ENCODE measurements at places on chromosomes 11 and 22. TPM values are rescaled to one million over a fixed set of nuclear protein-coding genes. Genes with fewer than 3 reads are reported as not detected.

The OVOL1 gene
- total RNA-seq: 3.4 TPM

The C11orf98 gene
- 173 TPM for total RNA-seq

The CTNND1 gene
- total RNA-seq: 167 TPM

The IGLL1 gene
- total RNA-seq: not detected

The SAA2 gene
- total RNA-seq: not detected

The SLCO2B1 gene
- total RNA-seq: not detected

The OR5T1 gene
- not detected for total RNA-seq

The MPZL3 gene
- 3.9 TPM for total RNA-seq

The CADM1 gene
- 25.3 TPM for total RNA-seq

DNA sequence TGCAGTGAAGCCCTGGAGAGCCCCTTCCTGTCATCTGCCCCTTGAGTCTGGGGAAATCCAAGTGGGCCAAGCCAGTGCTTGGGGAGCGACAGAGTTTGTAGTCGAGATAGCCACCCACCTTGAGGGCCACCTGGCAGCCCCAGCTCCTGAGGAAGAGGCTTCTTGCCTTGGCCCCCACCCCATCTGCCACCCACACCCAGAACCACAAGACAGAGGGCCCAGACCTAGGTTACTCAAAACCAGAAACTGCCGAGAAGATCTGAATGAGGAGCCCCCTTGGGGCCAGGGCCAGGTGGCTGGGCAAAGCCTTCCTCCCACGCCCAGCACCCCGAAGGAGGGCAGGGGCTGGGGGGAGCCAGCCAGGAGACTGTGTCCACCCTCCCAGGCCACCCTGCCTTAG is 18.8 kb upstream of the PRR5 start:
- no peak for DNase-seq

GRCh38 chr11:112132737-112133136 is 31.2 kb downstream of the IL18 start:
- no peak for DNase-seq

- DNase-seq: no peak
Observed at GRCh38 chr11:8100158-8100557, 19.1 kb downstream of the TUB start.

GRCh38 chr22:46119729-46120419 is 30.5 kb upstream of the PPARA start:
- no peak for DNase-seq

DNA sequence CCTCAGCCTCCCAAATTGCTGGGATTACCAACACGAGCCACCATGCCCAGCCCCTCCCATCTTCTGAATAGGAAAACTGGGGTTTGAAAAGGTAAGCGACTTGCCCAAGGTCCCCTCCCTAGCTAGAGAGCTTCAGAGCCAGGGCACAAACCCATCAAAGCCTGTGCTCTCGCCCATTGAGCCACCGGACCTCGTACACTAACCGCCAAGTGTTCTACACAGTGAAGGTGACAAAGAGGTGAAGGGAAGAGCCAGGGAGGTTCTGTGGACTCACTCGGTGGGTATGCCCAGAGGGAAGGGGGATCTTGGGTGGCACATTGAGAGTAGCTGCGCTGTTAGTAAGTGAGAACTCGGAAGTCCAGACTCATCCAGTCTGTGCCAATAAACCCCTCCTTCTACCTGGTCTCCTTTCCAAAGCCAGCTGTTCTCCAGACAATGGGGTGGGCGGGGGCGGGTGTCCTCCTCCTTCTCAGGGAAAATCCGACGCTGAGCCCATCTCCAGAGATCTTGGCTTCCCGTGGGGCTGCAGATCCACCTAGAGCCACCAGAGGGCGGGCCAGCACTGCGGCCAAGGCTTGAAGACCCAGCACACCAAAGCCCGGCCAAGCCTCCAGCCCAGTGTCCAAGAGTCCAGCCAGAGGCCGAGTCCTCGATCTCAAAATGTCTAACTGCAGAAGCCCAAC is 3.2 kb upstream of the RTN4RL2 start:
- DNase-seq: no peak

- no peak for DNase-seq
Observed at GRCh38 chr22:29336751-29337490, 21.4 kb upstream of the RASL10A start.

- DNase-seq: no peak
Observed at GRCh38 chr22:32796865-32797573, 4.5 kb upstream of the TIMP3 start.

GRCh38 chr22:19806213-19807160 is 45.9 kb downstream of the TBX1 start:
- no peak for DNase-seq

- no peak for DNase-seq
Observed at GRCh38 chr11:2575591-2576051, 124.2 kb downstream of the KCNQ1OT1 start.

DNA sequence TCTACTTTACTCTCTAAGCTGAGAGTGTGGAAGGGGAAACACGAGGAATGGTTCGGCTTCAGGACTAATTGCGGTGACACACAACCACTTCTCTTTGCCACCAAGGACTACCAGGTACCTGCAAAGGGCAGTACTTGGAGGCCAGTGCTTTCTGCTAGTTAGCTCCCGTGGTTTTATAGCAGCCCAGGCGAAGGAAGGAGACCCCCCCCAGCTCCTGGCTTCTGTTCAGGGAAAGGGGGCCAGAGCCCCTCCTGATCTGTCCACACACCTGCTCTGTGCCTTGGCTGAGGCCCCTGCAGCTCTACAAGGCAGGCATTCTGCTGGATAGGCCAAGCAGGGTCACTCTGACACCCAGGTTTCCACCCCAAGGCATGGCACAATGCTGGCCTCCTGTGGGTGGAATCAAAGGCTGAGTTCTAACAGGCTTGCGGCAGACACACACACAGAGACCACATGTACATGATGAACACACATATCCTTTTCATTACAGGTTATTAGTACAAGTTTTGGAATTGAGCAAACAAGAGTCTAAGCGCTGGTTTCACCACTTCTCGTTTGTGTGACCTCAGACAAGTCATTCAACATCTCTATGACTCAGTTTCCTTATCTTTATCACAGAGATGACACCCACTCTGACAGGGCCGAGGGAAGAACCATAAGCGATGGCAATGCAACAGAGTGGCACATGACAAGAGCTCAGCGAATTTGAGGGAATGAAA is 7.5 kb downstream of the SERPIND1 start:
- DNase-seq: no peak

- DNase-seq: peak; percentile 60
Observed at GRCh38 chr11:128290106-128290840, 297.1 kb downstream of the ETS1 start.

- DNase-seq: no peak
Observed at GRCh38 chr11:2466869-2467694, 22.3 kb downstream of the KCNQ1 start.

- no peak for DNase-seq
Observed at GRCh38 chr11:71240865-71241691, 11.3 kb downstream of the SHANK2 start.

GRCh38 chr11:11349870-11350337 is 3.1 kb downstream of the CSNK2A3 start:
- DNase-seq: no peak

DNA sequence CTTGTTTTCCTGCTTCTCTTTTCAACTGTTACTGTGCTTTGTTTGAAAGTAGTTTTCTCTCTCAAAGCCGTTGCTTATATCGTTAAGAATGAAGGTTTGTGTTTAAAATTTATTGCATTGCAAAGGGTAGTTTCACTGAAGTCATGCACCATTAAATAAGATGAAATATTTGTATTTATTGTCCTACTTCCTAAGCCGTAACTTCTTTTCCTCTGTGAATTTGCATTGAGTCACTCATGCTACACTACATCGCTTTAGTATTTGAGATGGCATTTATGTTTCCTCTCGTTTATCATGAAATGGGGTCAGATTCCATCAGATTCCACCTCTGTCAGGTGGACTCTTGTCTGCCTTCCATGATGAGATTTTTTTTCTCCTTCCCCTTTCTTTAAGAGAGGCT is 65.8 kb upstream of the RASSF10 start:
- DNase-seq: no peak

DNA sequence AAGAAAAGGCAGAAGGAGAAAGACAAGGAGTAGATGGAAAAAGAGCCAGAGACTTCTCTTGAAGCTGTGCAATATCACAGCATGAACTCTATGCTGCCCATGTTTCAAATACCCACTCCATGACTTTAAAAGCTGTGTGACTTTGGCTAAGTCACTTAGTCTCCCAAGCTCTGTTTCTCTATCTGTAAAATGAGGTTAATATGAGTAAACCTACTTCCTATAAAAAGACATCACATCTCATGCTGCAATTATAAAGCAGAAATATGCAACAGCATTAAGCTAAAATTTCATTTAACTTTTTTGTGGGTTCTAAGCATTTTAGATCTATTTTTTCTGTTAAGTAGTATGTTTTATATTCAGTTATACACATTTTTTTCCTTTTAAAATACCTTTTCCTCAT is 11.6 kb downstream of the DGCR2 start:
- DNase-seq: no peak

- no peak for DNase-seq
Observed at GRCh38 chr22:50051930-50052329, 6.2 kb downstream of the TTLL8 start.

- peak; percentile 63 for DNase-seq
Observed at GRCh38 chr11:107859459-107860239, 1.1 kb upstream of the SLC35F2 start.

GRCh38 chr11:34161812-34162492 is 56.5 kb downstream of the NAT10 start:
- DNase-seq: no peak

DNA sequence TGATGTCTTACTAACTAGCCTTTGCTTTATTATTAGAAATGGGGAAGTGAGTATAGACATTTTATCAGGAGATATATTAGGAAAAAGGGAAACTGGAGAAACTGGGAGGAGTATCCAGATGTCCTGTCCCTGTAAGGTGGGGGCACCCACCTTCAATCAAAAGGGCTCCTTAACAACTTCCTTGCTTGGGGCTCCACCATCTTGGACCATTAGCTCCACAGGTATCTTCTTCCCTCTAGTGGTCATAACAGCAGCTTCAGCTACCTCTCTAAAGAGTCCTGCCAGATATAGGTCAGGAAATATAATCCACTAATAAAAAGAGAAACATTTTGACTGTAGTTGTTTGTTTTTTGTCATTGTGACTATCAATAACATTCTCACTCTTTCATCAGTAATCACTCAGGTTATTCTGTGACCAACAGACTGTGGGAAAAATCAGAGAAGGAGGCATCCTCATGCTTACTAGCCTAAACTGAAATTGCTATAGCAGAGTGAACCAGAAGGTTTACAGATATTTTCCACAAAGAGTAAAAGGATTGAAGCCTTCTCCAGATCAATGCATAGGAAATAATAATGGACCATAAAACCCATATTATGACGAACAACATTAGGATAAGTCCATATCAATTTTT is 10.4 kb downstream of the OR51B4 start:
- DNase-seq: no peak

DNA sequence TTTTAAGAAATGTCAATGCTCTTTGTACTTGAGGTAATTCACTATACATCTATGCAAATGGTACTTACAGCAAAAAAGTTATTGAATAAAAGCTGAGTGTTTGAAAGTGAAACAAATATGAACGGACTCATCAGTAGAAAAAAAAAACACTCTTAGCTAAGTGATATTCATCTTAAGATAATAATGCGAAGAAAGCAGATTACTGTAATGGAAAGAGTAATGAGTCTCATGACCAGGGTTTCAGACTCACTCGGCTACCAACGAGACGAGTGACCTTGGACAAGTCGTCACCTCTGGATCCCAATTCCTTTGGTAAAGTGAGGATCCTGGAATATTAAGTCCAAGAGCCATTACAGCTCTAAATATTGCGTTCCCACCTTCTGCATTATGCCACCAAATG is 57.0 kb downstream of the PACSIN2 start:
- DNase-seq: no peak

- DNase-seq: no peak
Observed at GRCh38 chr22:31707519-31707918, 42.4 kb downstream of the PRR14L start.

DNA sequence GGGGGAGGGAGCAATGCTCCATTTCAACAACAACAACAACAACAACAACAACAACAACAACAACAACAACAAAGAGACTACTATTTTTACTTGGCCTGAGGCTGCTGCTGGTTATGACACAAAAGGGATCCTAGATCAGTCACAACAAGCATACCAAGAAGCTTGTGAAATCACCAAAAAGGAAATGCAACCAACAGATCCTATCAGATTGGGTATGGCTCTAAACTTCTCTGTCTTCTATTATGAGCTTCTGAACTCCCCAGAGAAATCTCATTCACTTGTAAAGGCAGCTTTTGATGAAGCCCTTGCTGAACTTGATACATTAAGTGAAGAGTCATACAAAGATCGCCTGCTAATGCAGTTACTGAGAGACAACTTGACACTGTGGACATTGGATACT is 10.5 kb upstream of the MS4A2 start:
- no peak for DNase-seq

DNA sequence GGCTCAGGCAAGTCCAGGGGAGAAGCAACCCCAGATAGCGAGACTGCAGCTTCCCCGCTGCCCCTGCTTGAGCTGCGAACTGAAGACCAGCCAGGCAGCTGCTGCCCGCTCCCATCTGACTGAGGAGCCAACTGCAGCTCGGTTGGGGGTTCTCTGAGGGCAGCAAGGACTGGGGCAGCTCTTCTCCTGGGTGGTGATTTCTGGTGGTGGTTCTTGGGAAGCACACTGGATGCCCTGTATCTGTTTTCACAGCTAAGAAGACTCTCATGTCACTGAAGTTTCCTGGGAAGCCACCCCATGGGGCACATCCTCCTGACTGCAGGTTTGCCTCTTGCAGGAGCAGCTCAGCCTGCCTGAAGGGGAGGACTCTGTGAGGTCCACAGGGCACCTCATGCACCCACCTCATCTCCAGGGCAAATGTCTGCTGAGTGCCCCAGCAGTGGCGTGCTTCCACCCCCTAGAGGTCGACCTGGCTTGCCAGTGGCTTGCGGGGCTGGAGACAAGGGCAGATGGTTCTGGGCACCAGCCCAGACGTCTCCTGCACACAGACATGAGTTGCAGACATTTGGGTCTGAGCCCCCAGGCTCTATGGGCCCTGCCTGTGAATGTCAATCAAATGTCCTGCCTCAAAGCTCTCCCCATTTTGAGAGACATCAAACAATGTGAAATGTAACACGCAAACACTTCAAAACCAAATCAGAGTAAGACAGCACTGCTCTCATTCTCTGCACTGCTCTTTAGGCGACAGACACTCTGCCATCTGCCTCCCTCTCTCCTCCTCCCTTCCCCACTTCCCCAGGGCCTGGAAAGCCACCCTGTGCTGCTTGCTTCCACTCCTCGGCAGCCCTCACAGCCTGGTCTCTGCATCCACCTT is 800.9 kb downstream of the BRD1 start:
- DNase-seq: no peak

DNA sequence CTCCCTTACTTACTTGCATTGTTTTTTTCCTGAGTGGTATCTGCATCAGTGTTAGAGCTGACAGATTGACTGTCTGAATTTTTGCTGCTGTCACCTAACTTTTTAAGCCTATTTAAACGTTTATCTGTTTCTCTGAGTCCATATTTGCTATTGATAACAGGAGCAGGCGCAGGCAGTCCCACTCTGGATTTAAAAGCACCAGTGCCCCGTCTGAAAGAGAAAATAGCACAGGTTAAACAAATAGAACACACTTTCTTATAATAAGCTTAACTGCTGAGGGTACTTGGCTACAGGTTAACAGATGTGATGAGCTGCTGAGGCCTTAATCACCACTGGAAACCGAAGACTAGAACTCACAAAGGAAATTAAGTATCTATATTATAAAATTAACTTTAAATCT is 45.8 kb upstream of the CHKA start:
- no peak for DNase-seq

Data from H1 (cell line).